ENCODE measurements at places on chromosomes 12 and 14. TPM values are rescaled to one million over a fixed set of nuclear protein-coding genes. Genes with fewer than 3 reads are reported as not detected.

GRCh38 chr12:108547686-108548085 lies 13.3 kb downstream of the SART3 start:
- H3K4me1 ChIP-seq: peaks cover 34% of the 10 kb centered on the region
- H3K27ac ChIP-seq: peak overlapping the region; percentile 79
- H3K4me3 ChIP-seq: peak overlapping the region; percentile 7
- no peaks in the 10 kb centered on the region for H3K27me3 ChIP-seq
- peak; percentile 62 for DNase-seq
- H3K36me3 ChIP-seq: peaks cover 56% of the 10 kb centered on the region

DNA sequence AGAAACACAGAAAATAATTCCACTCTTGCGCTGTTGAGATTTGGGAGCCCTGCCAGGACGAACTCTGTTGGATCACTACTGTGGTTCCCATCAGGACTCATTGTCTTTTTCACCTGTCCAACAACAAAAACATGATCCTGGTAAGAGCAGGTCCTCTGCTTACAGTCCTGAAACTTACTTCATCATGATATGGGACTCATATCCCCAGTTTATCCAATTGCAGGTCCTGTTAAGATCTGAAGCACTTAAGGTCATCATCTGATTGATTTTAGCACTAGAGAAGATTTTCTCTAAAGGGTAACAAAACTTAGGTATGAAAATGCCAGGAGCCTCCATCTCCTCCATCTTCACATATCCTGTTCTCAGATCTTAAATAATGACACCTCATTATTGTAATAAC lies at the start of gene OR6S1:
Gene OR6S1 (minus strand): TSS at position 101 of the 400 bp plus-strand sequence. CDS start 0 bp downstream, at position 101.
- H3K27ac ChIP-seq: no peak within 1 kb of the TSS
- no peak within 1 kb of the TSS for H3K4me3 ChIP-seq
- no peaks in the 10 kb centered on the region for H3K36me3 ChIP-seq
- H3K4me1 ChIP-seq: no peaks in the 10 kb centered on the region
- no peak for DNase-seq
- H3K27me3 ChIP-seq: peaks cover 39% of the 10 kb centered on the region

The SLC38A4 gene
- polyA plus RNA-seq: not detected

The PPP1R1A gene
- not detected for polyA plus RNA-seq

GRCh38 chr12:62703011-62703380 lies 232.0 kb downstream of the PPM1H start:
- no peak overlapping the region for H3K27ac ChIP-seq
- H3K4me3 ChIP-seq: no peak overlapping the region
- DNase-seq: no peak

The SERPINA3 gene
- not detected for polyA plus RNA-seq

DNA sequence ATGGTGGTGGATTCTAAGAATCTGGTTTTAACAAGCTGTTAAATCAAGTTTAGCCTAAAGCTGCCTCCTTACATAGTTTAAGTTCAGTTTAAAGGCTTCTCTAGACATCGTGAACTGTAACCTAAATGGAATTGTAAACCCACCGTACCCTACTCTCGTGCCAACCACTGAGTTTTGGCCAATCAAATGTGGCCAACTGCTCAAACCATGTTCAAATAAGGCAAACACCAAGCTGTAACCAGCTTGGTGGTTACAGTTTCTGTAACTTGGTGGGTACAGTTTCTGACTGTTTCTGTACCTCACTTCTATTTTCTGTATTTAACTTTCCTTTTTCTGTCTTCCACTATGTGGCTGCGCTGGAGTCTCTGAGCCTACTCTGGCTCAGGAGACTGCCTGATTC lies 131.9 kb upstream of the DDHD1 start:
- no peaks in the 10 kb centered on the region for H3K36me3 ChIP-seq
- no peak overlapping the region for H3K4me3 ChIP-seq
- DNase-seq: no peak
- no peak overlapping the region for H3K27ac ChIP-seq
- H3K27me3 ChIP-seq: no peaks in the 10 kb centered on the region
- H3K4me1 ChIP-seq: no peaks in the 10 kb centered on the region

The CCDC184 gene
- polyA plus RNA-seq: 0.03 TPM

- no peak for DNase-seq
- no peak overlapping the region for H3K4me3 ChIP-seq
- no peak overlapping the region for H3K27ac ChIP-seq
- no peaks in the 10 kb centered on the region for H3K36me3 ChIP-seq
These were observed 115.0 kb downstream of the RTN1 start for GRCh38 chr14:59755409-59756135.

The KCNH3 gene
- 3.3 TPM for polyA plus RNA-seq

DNA sequence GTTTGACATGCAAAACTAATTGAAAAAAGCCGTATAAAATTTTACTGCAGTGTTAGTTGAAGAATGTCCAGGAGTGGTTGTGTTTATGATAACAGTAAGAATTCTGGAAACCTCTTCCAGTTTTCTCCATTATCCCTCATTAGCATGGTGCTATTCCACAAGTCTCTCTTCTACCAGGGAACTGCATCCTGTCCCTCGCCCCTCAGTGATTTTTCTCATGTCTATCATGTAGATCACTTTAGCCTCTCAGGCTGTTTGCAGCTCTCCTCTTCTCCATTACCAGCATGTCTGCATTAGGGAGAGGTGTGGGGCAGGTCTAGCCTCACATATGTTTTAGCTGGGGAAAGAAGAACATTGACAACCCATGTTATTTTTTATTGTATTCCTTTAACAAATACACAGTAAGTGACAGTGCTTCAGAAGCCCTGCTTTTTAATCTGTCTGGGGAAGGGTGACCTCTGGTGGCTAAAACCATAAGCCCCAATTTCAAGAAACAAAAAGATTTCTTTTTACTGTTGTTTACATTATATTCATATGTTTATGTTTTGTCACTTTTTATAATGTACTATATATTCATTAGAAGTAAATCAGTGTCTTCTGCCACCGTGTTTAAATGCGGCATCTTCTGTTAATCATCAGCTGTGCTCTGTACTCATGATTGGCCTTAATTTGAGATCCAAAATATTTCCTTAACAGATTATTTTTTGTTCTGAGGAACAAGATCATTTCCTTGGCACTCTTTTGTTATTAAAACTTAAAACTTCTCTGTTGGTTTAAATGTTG lies 70.7 kb downstream of the RASSF8 start:
- H3K36me3 ChIP-seq: no peaks in the 10 kb centered on the region
- DNase-seq: no peak
- H3K4me3 ChIP-seq: no peak overlapping the region
- H3K4me1 ChIP-seq: no peaks in the 10 kb centered on the region
- no peaks in the 10 kb centered on the region for H3K27me3 ChIP-seq

The AICDA gene
- 0.13 TPM for polyA plus RNA-seq

GRCh38 chr12:646442-647384 lies 16.5 kb downstream of the NINJ2 start:
- no peak for DNase-seq
- H3K36me3 ChIP-seq: no peaks in the 10 kb centered on the region
- H3K27me3 ChIP-seq: no peaks in the 10 kb centered on the region
- peaks cover 42% of the 10 kb centered on the region for H3K4me1 ChIP-seq

GRCh38 chr14:65805113-65805473 lies 392.6 kb downstream of the FUT8 start:
- H3K4me1 ChIP-seq: no peaks in the 10 kb centered on the region
- no peaks in the 10 kb centered on the region for H3K27me3 ChIP-seq
- H3K36me3 ChIP-seq: no peaks in the 10 kb centered on the region
- no peak for DNase-seq
- H3K4me3 ChIP-seq: no peak overlapping the region

The LPAR5 gene
- polyA plus RNA-seq: 0.18 TPM

DNA sequence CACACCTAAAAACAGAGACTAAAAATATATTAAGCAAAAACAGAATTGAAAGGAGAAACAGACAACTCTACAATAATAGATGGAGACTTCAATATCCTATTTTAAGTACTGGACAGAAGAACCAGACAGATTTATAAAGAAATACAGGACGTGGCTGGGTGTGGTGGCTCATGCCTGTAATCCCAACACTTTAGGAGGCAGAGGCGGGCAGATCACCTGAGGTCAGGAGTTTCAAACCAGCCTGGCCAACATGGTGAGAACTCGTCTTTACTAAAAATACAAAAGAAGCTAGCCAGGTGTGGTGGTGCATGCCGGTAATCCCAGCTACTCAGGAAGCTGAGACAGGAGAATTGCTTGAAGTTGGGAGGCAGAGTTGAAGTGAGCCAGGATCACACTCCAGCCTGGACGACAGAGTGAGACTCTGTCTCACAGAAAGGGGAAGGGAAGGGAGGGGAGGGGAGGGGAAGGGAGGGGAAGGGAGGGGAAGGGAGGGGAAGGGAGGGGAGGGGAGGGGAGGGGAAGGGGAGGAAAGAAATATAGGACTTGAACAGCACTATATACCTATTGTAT lies 53.0 kb downstream of the CDK17 start:
- no peaks in the 10 kb centered on the region for H3K27me3 ChIP-seq
- H3K4me1 ChIP-seq: peaks cover 23% of the 10 kb centered on the region
- H3K27ac ChIP-seq: peak overlapping the region; percentile 75
- H3K4me3 ChIP-seq: peak overlapping the region; percentile 73
- no peaks in the 10 kb centered on the region for H3K36me3 ChIP-seq

The TAS2R50 gene
- 0.27 TPM for polyA plus RNA-seq

DNA sequence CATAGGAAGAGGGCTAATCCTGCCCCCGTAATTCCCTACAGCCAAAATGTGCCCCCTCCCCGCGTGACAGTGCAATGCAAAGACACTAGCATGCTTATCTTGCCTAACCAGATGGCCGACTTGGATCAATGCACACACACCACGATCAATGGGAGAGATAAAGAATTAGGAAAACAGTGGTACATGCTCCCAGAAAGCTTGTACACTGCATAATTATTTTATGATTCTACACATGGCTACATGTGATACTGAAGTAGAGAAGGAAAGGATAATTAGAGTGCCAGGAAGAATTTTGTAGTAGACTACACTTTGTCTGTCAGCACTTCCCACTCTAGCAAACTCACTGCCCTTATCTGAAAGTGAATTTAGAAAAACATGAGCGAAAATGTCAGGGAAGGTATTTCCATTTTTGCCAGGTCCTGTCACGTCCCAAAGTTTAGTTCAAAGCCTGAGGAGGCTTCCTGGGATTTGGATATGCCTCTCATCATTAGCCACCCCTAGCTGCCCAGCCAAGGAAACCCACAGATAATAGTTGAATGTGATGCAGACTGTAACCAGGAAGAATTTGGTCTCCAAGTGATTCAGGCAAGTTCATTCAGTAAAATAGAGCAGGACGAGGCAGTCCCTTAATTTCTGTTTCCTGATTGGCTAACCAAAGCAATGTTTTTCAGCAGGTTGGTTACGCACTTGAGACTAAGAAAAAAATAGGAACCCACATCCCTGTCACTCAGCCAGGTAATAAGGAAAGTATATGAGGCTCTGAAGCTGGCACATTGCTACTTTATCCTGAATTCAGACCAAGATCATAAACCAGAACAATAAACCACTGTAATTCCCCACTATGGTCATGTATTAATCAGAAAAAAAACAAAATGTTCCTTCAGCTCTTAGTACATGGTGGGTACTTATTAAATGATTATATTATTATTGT lies 199.6 kb upstream of the OTX2 start:
- H3K4me3 ChIP-seq: no peak overlapping the region
- H3K36me3 ChIP-seq: no peaks in the 10 kb centered on the region
- H3K27me3 ChIP-seq: no peaks in the 10 kb centered on the region

- H3K4me3 ChIP-seq: no peak overlapping the region
- no peaks in the 10 kb centered on the region for H3K27me3 ChIP-seq
- peaks cover 13% of the 10 kb centered on the region for H3K36me3 ChIP-seq
- no peak for DNase-seq
These were observed 44.0 kb downstream of the TTLL5 start for GRCh38 chr14:75705014-75705413.

The GARIN6 gene
- not detected for polyA plus RNA-seq

The IQSEC3 gene
- polyA plus RNA-seq: not detected

DNA sequence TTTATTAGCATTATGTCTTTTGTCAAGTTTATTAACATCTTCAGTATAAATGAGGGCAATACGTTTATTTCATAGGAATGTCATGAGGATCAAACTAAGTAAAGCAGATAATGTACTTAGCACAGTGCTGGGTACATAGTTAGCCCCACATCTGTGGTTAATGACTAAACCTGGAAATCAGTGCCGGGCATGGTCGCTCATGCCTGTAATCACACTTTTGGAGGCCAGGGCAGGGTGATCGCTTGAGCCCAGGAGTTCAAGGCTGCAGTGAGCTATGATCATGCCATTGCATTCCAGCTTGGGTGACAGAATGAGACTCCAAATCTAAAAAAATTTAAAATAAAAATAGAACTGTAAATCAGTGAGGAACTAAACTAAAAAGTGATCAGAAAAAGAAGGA lies 44.8 kb upstream of the GUCY2C start:
- no peaks in the 10 kb centered on the region for H3K4me1 ChIP-seq
- DNase-seq: no peak
- no peak overlapping the region for H3K27ac ChIP-seq
- H3K4me3 ChIP-seq: no peak overlapping the region
- H3K27me3 ChIP-seq: no peaks in the 10 kb centered on the region
- no peaks in the 10 kb centered on the region for H3K36me3 ChIP-seq

- H3K4me3 ChIP-seq: no peak overlapping the region
- peak overlapping the region; percentile 57 for H3K27ac ChIP-seq
- peaks cover 98% of the 10 kb centered on the region for H3K36me3 ChIP-seq
These were observed 199.5 kb downstream of the ANO6 start for GRCh38 chr12:45415393-45415817.

The NKX2-1 gene
- not detected for polyA plus RNA-seq

DNA sequence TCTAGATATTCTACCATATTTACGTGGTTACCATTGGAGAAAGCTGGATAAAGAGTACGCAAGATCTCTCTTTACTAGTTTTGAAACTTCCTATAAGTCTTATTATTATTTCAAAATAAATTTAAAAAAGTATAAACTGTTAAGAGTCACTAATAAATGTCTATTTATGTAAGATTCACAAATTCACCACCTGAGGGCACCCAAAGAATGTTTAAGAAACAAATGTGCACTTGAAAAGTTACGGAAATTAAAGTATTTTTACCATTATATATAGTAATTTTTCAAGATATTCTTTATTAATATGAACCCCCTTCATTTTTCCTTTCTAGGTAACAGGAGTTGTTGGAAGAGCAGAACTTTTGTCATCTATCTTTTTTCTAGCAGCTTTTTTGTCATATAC lies 11.9 kb downstream of the TMTC3 start:
- H3K4me1 ChIP-seq: no peaks in the 10 kb centered on the region
- H3K27ac ChIP-seq: no peak overlapping the region
- H3K27me3 ChIP-seq: no peaks in the 10 kb centered on the region
- DNase-seq: no peak

The GPR68 gene
- polyA plus RNA-seq: not detected

DNA sequence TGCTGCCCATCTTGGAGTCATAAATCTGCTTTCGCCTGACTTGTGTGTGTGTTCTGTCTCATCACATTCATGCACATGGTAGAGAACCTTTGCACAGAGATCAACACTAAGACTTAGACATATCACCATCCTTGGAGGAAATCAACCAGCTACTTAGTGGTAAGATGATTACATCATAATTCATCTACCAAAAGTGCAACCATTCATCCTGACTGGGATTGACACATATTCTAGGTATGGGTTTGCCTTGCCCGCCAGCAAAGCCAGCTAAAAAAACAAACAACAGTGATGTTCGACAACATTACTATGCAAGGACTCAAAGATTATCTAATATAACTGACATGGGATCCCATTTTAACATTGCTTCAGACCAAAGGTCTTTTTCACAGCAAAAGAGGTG lies 228.7 kb downstream of the NUAK1 start:
- no peak overlapping the region for H3K27ac ChIP-seq
- no peak overlapping the region for H3K4me3 ChIP-seq

GRCh38 chr12:50066402-50066801 lies 9.0 kb downstream of the ASIC1 start:
- peaks cover 15% of the 10 kb centered on the region for H3K4me1 ChIP-seq
- H3K27ac ChIP-seq: no peak overlapping the region
- peak; percentile 71 for DNase-seq
- H3K4me3 ChIP-seq: no peak overlapping the region
- peaks cover 17% of the 10 kb centered on the region for H3K27me3 ChIP-seq
- H3K36me3 ChIP-seq: no peaks in the 10 kb centered on the region

- no peak overlapping the region for H3K27ac ChIP-seq
- peak; percentile 59 for DNase-seq
- no peaks in the 10 kb centered on the region for H3K36me3 ChIP-seq
- no peak overlapping the region for H3K4me3 ChIP-seq
These were observed 20.5 kb upstream of the ITPR2 start for GRCh38 chr12:26853303-26854030.
